ENCODE measurements at places on chromosomes 16 and 17.
A peak's percentile ranks its signal among the peaks of the same experiment; 100 is the strongest.

DNA sequence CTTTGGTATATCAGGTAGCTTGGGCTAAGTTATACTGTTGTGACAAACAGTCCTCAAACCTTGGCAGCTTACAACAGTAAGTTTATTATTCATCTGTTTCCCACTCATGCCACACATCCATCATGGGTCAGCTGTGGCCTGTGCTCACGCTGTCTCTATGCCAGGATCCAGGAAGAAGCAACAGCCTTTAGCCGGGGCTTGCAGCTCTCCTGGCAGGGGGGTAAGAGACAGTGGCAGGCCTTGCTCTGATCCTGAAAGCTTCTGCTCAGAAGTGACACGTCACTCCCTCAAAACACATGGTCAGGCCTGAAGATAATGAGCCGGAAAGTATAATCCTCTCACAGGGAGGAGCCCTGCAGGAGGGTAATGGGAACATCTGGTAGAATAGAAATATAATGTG, 377.6 kb downstream of the CPPED1 start:
- H3K4me3 ChIP-seq: no peak overlapping the region
- H3K4me1 ChIP-seq: peaks cover 7% of the 10 kb centered on the region
- no peak overlapping the region for H3K27ac ChIP-seq
- no peak for DNase-seq

DNA sequence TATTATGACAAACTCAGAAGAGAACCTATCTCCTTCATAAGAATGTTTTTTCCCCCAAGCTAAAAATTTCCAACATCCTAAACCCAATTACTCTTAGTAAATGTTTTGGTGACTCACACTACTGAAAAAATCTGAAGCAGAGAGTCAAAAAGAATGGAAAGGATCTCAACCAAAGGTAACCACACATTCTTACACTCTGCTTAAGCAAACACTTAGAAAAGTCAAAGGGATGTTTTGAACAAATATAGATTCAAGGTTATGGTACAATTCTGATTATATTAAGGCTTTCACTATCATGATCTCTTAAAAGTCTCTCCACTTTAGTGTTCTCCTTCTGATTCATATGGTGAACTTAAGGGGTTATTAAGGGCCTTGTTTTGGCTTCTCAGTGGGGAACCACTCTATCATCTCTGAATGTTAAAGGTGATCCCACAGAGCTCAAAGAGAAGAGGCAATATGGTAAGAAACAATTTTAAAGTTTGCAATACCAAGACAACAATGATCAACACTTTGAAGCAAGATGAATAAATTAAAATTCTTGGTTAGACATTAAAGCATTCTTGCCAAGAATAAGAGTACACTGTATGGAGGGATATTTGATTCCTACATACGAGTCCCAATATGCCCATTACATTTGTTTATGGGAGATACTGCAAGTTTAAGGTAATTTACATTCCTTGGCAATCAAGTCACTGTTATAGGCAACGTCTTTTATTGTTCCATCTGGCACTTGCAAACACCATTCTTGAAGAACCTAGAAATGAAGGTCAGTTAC, 69.2 kb downstream of the CDC27 start:
- peaks cover 10% of the 10 kb centered on the region for H3K4me1 ChIP-seq
- H3K4me3 ChIP-seq: no peak overlapping the region
- H3K36me3 ChIP-seq: peaks cover 13% of the 10 kb centered on the region
- DNase-seq: no peak

GRCh38 chr16:58009856-58010416, 8.7 kb downstream of the USB1 start:
- no peaks in the 10 kb centered on the region for H3K27me3 ChIP-seq
- no peak overlapping the region for H3K27ac ChIP-seq
- DNase-seq: no peak
- peaks cover under 1% of the 10 kb centered on the region for H3K4me1 ChIP-seq

DNA sequence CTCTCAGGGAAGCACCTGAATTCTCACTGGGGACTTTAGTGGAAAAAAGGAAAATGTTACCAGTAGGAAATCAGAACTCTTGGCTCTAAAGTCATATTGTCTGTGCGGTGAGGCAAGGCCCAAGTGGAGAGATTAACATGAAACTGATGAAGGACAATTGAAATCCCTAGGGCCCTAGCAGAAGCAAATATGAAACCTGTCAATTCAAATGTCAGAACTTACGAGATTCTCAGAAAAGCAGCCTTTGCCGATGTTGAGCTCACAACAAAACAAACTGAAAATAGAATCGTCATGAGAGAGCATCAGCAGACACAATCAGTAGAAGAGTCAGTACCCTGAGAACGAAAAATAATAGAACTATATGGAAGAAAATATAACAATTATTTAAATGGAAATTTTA, 108.8 kb downstream of the ELAC2 start:
- no peaks in the 10 kb centered on the region for H3K36me3 ChIP-seq
- H3K27me3 ChIP-seq: peaks cover 7% of the 10 kb centered on the region
- no peak for DNase-seq
- H3K4me3 ChIP-seq: no peak overlapping the region
- no peak overlapping the region for H3K27ac ChIP-seq
- no peaks in the 10 kb centered on the region for H3K4me1 ChIP-seq

DNA sequence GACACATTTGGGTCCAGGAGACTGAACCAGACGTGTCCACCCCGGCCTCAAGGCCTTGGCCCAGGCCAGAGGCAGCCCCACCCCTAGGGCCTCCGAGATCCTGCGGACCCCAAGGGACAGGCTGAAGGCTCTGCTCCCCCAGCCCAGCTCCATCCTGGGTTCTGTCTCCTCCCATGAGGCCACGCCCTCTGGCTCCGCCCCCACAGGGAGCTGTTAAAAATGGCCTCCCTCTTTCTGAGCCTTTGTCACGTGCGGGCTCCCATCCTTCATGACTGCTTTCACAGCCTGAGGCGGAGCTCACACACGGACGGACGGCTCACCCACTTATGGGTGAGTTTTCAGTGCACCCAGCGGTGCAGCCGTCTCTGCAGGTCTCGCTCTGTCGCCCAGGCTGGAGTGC, 6.5 kb upstream of the CACNA1H start:
- H3K4me1 ChIP-seq: peaks cover 3% of the 10 kb centered on the region
- H3K4me3 ChIP-seq: no peak overlapping the region
- no peak overlapping the region for H3K27ac ChIP-seq
- peak; percentile 18 for DNase-seq
- no peaks in the 10 kb centered on the region for H3K27me3 ChIP-seq

DNA sequence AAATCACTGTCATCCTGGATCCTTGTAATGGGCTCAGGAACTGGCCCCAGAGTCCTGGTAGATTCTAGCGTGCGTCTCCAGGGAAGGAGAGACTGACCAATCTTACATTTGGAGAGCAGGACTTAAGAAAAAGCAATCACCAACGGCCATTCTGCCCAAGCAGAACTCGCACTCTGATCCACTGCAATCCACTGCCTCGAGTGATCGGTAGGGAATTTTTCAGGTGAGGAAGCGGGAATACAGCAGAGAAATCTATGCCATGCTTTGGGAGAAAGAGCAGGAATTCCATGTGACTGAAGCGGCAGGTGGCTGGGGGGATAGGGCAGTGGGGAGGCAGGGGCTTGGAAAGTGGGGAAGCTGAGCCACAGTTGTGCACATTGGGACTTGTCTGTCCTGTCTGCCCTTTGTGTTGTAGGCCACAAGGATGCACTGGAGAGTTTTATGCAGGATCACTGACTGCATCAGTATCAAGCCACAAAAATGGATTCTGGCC, 143.9 kb upstream of the HS3ST2 start:
- no peak for DNase-seq
- H3K27me3 ChIP-seq: no peaks in the 10 kb centered on the region
- no peak overlapping the region for H3K27ac ChIP-seq
- H3K4me1 ChIP-seq: no peaks in the 10 kb centered on the region
- no peak overlapping the region for H3K4me3 ChIP-seq

DNA sequence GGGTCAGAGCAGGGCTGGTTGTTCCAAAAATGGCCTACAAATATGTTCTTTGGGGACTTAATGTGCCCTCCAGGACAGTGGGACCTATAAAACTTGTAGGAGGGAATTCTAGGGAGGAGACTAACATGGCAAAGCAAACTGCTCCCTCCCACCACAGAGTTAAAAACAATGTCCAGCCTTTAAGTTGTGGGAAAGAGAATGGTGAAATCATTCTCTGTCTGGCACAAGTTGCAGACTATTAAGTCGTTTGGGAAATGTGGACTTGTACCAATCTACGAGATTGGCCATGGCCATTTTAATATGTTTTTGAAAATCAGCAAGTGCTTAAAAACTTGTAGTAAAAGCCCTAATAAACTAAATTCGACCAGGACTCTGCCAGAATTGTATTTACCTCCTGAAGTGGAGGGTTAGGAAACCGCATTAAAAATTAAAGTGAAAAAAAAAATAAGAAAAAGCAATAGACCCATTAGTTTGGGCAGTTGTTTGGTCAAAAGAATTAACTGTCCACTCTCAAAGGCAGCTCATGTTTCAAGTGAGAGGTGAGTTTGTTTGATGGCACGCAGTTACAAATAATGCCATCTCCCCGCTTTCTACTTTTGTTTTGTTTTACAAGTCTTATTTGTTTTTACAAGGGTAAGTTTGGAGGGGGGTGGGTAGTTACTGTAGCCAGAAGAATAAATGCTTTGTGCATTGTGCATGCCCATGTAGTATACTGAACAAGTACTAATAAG, 32.4 kb downstream of the ANKFN1 start:
- H3K27ac ChIP-seq: no peak overlapping the region
- H3K27me3 ChIP-seq: peaks cover 2% of the 10 kb centered on the region
- H3K4me1 ChIP-seq: no peaks in the 10 kb centered on the region
- no peak for DNase-seq
- no peaks in the 10 kb centered on the region for H3K36me3 ChIP-seq

DNA sequence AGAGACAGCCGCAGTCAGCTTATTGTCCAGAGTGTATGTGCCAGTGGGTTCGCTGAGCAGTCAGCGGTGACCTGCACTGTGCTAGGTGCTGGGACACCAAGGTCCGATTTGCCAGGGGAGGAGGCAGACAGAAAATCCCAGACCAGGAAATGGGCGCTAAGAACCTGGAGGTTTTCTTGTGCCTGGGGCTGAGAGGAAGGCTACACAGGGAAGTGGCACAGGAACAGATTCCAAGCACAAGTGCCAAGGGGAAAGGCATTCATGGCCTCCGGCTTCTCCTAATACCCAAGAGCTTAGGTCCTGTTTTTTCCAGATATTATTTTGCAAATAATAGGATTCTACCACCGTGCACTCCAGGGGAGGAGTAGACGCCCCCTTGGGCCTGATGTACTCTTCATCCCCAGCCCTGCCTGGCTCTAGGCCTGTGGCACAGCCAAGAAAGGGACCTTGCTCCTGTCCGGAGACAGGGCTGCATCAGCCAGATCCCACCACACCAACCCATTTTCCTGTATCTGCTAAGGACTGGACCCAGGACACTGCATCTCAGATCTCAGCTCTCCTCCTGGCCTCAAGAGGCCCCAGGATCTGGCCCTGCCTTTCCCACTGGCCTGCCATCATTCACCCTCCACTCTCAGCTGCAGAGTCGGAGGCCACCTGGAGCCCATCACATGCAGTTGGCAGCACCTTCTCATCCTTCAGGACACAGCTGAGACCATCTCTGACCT, 187.2 kb downstream of the NTN1 start:
- H3K4me3 ChIP-seq: no peak overlapping the region
- no peak for DNase-seq
- peaks cover 2% of the 10 kb centered on the region for H3K27me3 ChIP-seq

DNA sequence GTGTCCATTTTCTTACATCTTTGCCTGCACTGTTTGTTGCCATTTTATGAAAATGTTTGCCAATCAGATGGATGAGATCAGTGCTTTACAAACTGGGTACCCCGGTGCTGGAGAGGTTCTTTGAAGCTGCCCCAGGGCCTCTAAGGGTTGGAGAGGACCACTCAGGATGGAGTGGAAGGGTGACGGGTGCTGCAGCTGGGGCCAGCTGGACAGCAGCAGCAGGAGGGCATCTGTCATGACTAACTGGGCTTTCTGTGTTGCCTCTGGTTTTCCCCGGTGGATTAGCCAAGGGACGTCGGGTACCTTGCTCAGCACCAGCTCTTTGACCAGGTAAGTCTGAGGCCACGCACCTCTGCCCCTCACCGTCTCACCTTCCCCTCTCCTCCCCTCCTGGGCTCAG, 12.3 kb downstream of the KDM8 start:
- H3K36me3 ChIP-seq: peaks cover 10% of the 10 kb centered on the region
- H3K27me3 ChIP-seq: no peaks in the 10 kb centered on the region
- no peak for DNase-seq
- no peaks in the 10 kb centered on the region for H3K4me1 ChIP-seq

DNA sequence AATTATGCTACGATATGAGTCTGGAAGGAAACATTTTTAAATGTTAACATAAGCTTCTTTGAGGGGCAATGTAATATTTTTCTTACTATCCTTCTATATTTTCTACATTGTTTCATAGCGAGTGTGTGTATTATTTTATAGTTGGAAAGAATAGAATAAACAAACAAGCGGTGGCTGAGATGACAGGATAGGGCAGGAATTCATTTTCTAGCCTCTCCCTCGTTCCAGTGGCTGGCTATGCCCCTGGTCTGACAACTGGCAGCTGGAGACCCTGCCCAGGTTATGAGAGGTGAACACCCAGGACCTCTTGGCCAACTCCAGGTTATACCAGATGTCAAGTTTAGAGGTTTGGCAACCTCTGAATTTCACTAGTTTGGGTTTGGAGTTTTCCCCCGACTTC, 14.5 kb upstream of the TNRC6C start:
- H3K27me3 ChIP-seq: peaks cover 3% of the 10 kb centered on the region
- DNase-seq: no peak
- H3K36me3 ChIP-seq: no peaks in the 10 kb centered on the region

GRCh38 chr17:8674344-8675305, 44.1 kb upstream of the MYH10 start:
- peaks cover 3% of the 10 kb centered on the region for H3K27me3 ChIP-seq
- no peaks in the 10 kb centered on the region for H3K36me3 ChIP-seq
- no peak overlapping the region for H3K4me3 ChIP-seq
- no peak for DNase-seq
- no peak overlapping the region for H3K27ac ChIP-seq

GRCh38 chr16:77711179-77711578, 11.1 kb upstream of the NUDT7 start:
- no peaks in the 10 kb centered on the region for H3K36me3 ChIP-seq
- no peak overlapping the region for H3K4me3 ChIP-seq
- no peak for DNase-seq
- peaks cover 4% of the 10 kb centered on the region for H3K27me3 ChIP-seq
- H3K27ac ChIP-seq: no peak overlapping the region
